GM23248 (cell line): ENCODE measurements at places on chromosomes 12 and 14. TPM values are rescaled to one million over a fixed set of nuclear protein-coding genes. Genes with fewer than 3 reads are reported as not detected.

NPFF gene
- total RNA-seq = not detected in 2 replicates

GNG2 gene
- total RNA-seq = 13.8 and 14.7 TPM in 2 replicates

LRTM2 gene
- total RNA-seq = not detected in 2 replicates

- no peak for DNase-seq
These were observed 18.0 kb upstream of the OR4K5 start for GRCh38 chr14:19902409-19902808.

GRCh38 chr12:2395354-2395977 is 342.7 kb downstream of the CACNA1C start:
- peak; percentile 60 for DNase-seq

GRCh38 chr12:29804019-29804418 is 20.3 kb upstream of the TMTC1 start:
- no peak for DNase-seq

DNA sequence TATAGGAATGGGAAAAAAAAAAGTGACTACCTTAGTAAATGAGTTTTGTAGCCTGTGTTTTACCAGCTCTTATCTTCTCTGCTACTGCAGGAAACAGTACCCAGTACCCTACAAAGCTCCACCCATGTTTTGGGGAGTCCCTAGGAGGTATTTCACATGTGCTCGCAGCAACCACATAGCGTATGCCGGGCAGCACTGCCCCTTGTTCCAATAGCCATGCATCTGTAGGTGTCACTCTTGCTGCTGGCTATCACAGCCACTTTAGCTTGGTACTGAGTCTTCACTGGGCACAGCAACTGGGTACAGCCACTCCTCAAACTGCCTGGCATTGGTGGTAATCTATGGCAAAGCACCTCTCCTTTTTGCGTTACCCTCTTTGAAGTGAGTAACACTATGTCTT is 2.0 kb upstream of the MDM1 start:
- no peak for DNase-seq

GRCh38 chr12:69884386-69884785 is 59.4 kb downstream of the MYRFL start:
- DNase-seq = no peak

DNA sequence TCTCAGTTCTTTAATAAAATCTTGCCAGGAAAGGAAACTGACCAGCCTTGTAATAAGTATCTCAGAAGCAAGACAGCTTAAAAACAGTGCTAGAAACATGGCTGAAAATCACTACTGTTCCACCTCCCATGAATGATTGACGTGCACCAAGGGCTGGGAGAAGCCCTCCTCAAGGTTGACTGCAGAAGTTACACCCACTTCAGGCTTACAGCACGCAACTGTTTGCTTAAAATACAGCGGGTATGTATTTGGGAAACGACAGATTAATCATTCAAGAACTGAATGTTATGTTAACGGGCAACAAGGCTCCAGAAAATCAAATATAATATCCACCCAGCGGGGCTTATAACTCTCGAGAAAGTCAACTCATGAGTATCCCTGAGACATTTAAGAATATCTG is 22.1 kb downstream of the PRKD1 start:
- no peak for DNase-seq

DNA sequence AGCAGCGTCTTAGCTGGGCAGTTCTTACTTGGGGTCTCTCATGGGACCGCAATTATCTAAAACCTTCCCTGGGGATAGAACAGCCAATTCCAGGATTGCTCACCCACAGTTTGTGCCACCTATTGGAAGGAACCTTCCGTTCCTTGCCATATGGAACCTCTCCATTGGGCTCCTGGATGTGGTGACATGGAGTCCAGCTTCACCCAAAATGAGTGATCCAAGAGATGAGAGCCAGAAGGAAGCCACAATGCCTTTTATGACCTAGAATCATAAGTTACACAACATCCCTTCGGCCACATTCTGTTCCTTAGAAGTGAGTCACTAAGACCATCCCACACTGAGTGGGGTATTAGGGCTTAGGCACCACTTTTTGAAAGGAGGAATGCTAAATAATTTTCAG is 164.4 kb downstream of the FBXL14 start:
- DNase-seq = peak; percentile 89

GRCh38 chr12:5988659-5989116 is 43.6 kb upstream of the ANO2 start:
- peak; percentile 89 for DNase-seq
